Naive thymus-derived CD8-positive, alpha-beta T cell (primary cell): ENCODE measurements at places on chromosomes 11 and 22.
A peak's percentile ranks its signal among the peaks of the same experiment; 100 is the strongest.

- no peak for DNase-seq
Measured at GRCh38 chr22:23835484-23836144, 3.2 kb downstream of the DERL3 start.

GRCh38 chr22:44298406-44299091 lies 14.2 kb downstream of the SHISAL1 start:
- DNase-seq: no peak

DNA sequence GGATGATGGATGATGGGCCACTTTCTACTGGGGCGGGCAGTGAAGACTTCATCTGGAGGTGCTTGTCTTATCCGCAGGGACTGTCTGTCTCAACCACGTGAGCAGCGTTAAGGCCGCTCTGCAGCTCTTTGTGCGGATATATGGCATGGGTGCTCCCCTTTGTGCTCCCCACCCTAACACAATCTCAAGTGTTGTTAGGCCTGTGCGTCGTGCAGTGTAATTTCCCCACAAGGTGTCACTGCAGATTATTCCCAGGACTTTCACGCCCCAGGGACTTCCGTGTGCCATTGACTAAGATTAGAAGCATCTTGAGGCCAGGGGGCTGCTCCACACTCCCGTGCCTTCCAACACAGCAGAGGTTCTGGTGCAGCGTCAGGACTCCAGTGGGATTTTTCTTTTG lies 65.3 kb downstream of the TBC1D22A start:
- DNase-seq: no peak

DNA sequence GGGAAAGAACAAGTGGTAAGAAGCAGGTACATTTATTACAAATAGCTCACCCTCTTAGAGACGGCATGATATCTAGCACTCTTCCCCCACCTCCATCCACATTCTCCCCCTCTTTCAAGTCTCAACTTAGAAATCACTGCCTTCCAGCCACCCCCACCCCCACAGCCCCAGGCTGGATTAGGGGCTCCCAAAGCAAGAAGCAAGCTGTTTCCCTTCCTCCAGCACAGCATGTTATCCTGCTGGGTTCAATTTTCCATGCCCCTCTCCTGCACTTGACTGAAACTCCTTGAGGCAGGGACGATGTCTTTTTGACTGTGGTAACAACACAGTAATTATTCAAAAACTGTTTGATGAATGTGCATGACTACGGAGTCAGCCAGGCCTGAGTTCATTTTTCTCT lies 350.7 kb downstream of the LARGE1 start:
- no peak for DNase-seq

DNA sequence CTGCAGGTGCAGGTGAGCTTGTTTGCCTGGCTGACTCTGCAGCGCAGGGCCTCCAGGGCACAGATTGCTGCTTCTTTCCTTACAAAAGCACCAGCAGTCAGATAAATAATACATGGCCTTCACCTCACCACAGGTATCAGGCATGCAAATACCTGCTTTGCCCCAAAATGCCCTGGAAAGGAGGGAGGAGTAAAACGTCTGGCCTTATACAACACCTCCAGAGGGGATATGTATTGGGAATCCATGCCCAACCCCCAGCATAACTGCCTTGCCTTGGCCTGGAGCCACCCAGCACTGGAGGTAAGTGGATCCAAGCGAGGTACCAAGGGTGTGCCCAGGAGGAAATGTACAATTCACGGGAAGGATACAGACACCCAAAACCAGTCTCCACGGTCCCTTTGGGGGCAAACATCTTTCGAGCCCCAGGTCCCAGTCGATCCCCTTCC lies 860 bp downstream of the TMEM184B start:
- DNase-seq: no peak

- DNase-seq: no peak
Measured at GRCh38 chr11:122069707-122070360, 46.2 kb downstream of the BLID start.

- DNase-seq: no peak
Measured at GRCh38 chr11:103997082-103997481, 39.4 kb upstream of the DDI1 start.

DNA sequence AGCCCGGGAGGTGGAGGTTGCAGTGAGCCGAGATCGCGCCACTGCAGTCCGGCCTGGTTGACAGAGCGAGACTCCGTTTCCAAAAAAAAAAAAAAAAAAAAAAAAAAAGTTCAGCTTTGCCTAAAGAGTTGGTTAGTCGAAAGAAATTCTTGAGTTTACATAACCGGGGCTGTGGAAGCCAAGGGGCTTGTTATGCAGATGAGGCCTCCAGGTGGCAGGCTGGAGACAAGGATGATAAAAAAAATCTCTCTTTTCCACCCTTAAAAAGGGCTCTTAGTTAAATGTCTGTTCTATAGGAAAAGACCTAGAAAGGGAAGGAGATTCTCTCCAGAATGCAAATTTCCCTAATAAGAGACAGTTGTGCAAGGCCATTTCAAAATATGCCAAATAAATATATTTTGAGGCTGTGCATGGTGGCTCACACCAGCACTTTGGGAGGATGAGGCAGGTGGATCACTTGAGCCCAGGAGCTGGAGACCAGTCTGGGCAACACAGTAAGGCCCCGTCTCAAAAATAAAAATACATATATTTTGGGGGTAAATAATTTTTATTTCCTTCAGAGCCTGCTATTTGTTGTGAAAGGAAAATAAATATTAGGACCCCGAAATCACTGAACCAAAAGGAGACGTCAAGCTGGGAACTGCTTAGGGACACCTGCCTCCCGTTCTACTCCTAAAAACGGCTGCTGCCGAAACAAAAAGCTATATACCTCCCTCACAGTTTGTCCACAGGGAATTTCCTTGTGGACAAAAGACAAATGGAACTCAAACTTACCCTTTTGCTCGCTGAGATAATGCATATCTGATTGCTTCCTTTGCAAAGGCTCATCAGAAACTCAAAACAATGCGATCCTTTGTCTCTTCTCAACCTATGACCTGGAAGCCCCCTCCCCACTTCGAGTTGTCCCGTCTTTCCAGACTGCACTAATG lies 2.4 kb upstream of the IFITM2 start:
- DNase-seq: peak; percentile 59

DNA sequence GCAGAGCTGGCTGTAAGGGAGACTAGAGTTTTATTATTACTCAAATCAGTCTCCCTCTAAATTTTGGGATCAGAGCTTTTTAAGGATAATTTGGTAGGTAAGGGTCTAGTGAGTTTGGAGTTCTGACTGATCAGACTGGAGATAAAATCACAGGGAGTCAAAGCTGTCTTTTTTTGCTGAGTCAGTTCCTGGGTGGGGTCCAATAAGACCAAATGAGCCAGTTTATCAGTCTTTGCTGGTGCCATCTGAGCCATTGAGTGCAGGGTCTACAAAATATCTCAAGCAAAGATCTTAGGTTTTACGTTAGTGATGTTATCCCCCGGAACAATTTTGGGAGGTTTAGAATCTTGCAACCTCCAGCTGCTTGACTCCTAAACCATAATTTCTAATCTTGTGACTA lies 935.1 kb upstream of the RAG2 start:
- DNase-seq: no peak

- DNase-seq: no peak
Measured at GRCh38 chr22:31613286-31613903, 48.6 kb downstream of the PISD start.

DNA sequence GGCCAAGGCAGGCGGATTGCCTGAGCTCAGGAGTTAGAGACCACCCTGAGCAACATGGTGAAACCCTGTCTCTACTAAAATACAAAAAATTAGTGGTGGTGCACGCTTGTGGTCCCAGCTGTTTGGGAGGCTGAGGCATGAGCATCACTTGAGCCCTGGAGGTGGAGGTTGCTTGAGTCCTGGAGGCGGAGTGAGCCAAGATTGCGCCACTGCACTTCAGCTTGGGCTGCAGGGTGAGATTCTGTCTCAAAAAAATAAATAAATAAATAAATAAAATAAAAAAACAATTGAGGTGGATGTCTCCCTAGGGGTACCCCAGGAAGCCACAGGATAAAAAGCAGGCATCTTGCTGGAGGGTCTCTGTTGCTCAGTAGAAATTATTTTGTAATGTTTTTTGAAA lies 14.1 kb downstream of the PTPRJ start:
- no peak for DNase-seq

GRCh38 chr11:118537409-118537980 lies 6.5 kb downstream of the TMEM25 start:
- DNase-seq: no peak

DNA sequence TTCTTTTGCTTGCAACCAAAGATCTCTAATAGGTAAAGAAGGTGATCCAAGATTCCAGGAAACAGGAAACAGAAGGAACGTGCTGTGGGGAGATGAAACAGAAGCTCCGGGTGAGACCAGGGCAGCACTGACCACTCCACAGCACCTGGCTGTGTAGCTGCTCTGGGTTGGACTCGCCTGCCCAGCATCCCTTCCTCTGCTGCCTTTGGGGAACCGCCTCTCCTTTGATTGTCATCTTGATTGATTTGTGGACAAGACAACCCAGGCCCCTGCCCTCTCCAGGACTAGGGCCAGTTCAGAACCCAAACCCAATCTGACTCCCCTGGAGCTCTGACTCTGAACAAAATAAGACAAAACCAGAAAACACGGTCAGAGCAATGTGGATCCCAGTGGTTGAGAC lies 14.7 kb upstream of the APOBEC3A start:
- DNase-seq: no peak

DNA sequence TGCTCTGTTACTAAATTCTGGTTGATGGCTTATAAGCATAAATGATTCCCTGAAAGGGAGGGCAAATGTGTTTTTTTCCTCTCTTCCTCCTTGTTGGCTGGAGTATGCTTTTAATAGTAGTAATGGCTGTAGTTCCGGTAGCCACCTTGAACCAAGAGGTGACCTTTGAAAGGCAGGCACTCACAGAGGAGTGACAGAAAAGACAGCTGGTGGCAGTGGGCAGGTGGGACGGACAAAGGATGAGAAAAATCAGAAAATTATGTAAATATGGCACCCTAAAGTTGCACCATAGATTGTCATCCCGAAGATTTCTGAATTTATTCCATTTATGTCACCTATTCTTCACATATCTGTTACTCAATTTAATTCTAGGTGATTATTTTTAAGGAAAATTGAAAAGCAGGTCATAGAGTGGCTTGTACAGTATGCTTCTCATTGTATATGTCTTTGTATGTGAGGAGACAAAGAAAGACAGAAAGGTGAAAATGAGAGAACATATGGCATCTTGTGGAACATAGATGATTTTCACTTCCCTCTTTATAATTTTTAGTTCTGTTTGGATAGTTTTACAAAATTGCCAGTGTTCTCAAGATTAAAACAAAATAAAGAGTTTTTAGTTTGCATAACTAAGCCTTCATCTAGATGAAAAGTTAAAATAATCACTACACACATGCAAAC lies 17.0 kb downstream of the CASP12 start:
- no peak for DNase-seq

DNA sequence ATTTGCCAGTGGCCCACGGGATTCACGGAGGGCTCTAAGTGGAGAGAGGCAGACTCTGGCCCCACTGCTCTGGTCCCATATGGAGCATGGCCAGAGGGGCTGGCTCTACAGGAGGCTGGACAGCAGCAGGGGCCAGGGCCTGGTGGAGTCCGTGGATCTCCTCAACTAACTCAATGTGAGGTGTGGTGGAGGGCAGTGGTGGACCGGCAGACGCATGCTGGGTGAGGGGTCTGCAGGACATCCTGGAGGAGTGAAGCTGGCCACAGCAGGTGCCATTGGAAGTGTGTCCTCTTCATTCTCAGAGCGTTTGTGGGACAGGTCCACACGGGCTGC lies 15.6 kb downstream of the IGF2 start:
- DNase-seq: no peak

DNA sequence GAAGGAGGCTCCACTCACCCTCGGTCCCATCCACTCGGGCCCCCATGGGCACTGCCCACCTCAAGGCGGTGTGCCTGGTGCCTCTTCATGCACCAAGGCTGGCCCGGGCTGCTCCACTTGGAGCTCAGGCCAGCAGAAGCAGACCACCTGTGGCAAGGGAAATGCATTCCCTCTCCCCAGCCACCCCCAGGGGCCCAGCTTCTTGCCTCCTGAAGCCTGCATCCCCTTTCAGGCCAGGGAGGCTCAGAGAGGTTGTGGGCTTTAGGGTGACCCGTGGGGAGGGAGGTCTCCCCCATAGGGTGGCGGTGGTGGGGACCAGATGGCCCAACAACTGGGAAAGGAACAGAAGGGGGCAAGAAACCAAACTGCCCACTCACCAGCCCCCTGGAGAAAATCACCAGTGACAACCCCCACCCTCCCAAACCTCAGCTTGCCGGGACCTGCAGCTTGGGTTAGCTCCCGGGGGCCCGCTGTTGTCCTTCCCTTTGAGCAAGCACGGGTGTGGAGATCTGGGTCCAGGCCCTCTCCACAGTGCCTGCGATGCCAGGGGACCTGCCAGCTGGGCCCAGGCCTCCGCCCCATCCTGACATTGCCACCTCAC lies 8.4 kb downstream of the CBX6 start:
- DNase-seq: no peak

DNA sequence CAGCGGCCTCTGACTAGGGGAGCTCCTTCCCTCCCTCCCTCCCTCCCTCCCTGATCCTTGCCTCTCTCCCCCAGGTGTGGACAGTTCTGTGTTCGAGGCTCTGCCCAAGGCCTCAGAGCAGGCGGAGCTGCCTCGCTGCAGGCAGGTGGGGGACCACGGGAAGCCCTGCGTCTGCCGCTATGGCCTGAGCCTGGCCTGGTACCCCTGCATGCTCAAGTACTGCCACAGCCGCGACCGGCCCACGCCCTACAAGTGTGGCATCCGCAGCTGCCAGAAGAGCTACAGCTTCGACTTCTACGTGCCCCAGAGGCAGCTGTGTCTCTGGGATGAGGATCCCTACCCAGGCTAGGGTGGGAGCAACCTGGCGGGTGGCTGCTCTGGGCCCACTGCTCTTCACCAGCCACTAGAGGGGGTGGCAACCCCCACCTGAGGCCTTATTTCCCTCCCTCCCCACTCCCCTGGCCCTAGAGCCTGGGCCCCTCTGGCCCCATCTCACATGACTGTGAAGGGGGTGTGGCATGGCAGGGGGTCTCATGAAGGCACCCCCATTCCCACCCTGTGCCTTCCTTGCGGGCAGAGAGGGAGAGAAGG lies 11.1 kb upstream of the POU2F3 start:
- DNase-seq: no peak

DNA sequence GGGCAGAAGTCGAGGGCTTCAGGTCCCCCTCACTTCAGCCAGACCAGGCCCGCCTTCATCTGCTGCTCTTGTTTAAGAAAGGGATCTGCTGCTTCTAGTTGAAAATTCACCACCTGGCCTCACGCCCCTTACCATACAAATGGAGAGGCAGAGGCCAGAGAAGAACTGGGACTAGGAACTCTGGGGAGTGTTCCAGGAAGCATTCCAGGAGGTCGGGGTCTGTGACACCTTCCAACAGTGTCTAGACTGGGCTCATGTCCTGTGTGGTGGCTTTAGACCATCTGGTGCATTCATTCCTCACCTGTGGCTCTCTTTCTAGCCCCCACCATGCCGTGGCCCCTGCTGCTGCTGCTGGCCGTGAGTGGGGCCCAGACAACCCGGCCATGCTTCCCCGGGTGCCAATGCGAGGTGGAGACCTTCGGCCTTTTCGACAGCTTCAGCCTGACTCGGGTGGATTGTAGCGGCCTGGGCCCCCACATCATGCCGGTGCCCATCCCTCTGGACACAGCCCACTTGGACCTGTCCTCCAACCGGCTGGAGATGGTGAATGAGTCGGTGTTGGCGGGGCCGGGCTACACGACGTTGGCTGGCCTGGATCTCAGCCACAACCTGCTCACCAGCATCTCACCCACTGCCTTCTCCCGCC lies 12.3 kb downstream of the TSKU start:
- no peak for DNase-seq

GRCh38 chr11:63939397-63939891 lies 642 bp downstream of the NAA40 start:
- no peak for DNase-seq
